CD4-positive, alpha-beta T cell treated with Interleukin-2 at 100 ng/mL for 4 hours (primary cell): ENCODE measurements at places on chromosomes 3 and 15.

GRCh38 chr3:136979204-136979603, 21.4 kb downstream of the IL20RB start:
- DNase-seq, result no peak

DNA sequence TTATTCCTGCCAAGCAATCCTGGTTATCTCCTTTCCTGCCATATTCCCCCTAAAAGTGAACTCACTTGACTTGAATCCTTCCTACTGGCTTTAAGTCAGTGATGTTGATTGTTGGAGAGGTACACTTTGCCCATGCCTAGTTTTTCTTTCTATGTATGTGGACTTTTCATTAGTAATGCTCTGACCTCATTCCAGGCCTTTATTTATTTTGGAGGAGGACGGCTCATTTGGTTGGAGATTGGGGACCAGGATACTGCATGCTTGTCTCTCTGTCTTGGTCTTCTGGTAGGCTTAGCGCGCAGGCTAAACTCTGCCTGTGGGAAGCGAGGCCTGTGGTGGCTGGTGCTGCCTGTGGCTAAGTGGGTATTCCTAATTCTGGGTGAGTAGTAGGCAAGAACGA, 29.1 kb upstream of the MTMR10 start:
- DNase-seq, result no peak

GRCh38 chr3:66577426-66578203, 76.8 kb upstream of the LRIG1 start:
- no peak for DNase-seq

DNA sequence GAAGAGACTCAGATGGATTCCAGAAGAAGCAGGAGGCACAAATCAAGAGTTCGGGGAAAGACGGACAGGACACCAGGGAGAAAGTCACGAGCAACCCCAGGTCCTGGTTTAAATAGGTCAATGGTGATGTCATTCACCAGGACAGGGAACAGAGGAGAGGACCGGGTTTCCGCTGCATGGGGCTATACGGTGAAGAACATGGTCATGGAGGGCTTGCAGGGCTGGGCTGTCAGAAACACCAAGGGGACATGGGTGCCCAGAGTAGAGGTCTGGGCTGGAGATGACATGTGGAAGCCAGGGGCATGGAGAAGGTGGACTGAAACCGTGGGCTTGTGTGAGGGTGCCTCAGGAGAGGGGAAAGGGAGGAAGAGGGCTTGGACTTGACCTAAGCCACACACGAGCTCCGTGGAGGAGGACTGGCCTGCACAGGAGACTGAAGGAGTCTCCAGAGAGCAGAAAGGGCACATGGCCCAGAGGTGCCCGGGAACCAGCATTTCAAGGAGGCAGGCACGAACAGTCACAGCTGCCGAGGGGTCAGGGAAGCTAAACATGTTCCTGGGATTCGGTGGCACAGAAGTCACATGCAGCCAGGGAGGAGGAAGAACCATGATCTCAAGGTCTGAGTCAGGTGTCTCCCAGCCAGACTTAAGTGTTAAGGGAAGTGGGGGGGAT, 54.2 kb upstream of the RPL32 start:
- no peak for DNase-seq

- DNase-seq, result peak; percentile 77
Measured at GRCh38 chr15:74776821-74777768, 4.8 kb upstream of the CSK start.

DNA sequence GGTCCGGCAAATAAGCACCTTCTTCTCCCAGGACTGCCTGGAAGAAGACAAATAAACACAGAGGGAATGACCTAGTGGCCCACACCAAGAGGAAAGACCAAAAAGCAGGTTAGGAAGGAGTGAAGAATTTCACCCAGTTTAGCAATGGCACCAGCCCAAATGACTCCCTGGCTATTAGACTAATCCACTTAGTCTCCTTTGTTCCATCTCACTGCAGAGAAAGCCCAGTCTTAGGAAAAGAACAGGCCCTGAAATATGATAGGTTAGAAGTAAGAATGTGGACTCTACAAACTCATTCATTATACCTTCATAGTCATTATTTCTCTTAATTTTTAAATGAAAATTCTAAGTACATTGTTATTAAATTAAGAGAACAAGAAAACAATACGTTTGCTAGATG, 23.2 kb downstream of the SERPINI2 start:
- no peak for DNase-seq

DNA sequence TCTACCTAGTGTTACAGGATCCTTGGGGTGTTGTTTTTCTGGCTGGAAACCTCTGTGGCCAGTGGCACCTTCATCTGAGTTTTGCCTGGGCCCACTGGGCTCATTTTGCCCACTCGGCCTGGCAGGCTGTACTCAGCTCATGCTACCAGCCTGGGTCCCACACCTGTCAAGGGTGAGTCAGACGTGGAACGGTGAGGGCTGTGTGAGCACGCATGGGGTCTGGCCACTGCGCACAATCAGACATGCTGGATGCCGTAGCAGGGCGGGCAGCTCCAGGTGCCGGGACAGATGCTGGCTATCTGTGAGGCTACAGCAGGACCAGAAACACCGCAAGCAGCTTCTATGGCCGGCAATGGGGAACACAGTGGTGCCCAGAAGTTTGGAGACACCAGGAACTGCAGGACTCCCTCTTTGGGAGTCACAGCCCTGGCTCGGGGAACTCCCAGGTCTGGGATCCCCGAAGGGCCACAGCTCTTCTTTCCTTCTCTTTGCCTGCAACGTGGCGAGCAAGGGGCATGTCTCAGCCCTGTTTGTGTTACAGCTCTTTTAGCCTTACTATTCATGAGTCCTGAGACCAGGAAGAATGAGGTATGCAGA, 35.9 kb upstream of the DNAJC13 start:
- no peak for DNase-seq

- DNase-seq, result no peak
Measured at GRCh38 chr3:87793337-87793877, 265.4 kb downstream of the CGGBP1 start.

- no peak for DNase-seq
Measured at GRCh38 chr3:29775340-29775739, 494.5 kb downstream of the RBMS3 start.

GRCh38 chr3:187966096-187966495, 187.9 kb upstream of the LPP start:
- no peak for DNase-seq

DNA sequence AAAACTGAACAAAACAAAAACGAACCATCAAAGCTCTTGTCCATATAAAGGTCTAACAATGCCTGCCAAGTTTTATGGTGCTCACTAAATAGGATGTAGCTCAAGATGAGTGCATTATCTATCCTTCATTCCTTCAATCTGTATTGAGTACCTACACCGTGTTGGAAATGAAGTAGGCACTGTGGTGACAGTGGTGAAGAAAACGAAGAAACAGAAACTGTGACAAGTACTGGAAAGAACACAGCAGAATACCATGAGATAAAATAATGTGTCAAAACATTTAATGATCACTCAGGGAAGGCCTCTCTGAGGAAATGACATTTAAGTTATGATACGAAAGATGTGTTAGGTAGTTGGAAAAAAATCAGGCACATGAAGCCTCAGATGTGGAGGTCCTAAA, 36.2 kb downstream of the CBLB start:
- peak; percentile 32 for DNase-seq

DNA sequence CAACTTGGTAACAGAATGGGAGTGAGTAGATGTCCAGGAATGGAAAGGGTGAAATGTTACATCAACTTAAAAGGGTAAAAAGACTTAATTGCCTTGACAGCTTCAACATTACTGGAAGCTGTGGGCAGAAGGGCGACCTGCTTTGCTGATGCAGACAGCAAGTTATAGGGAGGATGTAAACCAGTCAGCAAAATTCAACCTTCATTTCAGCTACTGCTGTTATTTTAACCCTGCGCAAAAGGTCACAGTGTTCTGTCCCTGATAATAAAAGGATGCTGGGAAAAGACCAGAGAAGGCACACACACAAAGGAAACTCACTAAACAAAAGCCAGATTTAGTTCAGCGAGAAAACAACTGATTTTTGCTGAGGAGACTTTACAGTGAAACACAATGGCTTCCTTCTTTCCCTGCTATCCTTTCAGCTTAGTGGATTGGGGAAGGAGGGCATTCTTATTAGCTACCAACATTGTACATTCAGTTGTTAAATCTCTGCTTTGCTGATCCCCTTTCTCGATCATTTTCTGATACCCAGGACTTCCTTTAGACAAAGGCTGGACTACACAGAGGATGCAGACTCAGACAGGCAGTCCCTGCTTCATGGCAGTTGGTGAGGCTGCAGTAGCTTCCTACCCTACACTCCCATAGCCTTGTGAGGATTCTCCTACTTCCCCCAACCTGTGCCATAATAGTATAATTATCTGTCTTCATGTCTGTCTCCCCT, 62.0 kb downstream of the P3H2 start:
- DNase-seq, result no peak

- DNase-seq, result no peak
Measured at GRCh38 chr15:36738817-36739216, 159.4 kb downstream of the CDIN1 start.

DNA sequence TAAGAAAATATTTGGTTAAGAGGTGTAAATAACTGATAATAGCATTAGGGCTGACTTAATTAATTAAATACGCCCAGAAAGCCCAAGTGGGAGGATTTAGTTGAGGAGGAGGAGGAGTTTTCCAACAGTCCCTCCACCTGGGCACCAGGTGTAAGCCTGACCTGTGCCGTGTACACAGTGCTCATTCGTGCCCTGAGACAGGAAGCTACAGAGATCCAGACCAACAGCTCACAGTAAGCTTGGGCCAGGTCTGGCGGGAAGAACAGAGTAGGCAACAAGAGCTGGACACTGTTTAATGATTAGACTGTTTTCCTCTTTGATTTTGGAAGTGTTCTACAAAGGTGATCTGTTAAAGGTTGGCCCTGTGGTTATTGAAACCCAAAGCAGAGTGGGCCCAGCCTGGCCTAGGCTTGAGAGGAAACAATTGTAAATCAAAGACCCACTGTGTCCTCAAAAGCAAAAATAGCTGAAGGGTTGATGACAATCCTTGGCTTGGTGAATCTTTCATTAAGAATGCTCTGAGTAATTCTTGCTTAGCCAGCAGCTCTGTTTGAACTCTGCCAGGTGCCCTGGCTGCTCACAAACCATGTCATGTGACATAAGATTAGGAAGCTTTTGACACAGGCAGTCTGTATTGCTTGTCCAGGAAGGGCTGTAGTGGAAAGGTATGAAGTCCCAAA, 13.8 kb downstream of the SQOR start:
- DNase-seq, result peak; percentile 9

GRCh38 chr3:186283651-186284348, 78.2 kb downstream of the DGKG start:
- DNase-seq, result no peak

GRCh38 chr3:127961963-127962362, 46.9 kb downstream of the KBTBD12 start:
- no peak for DNase-seq

DNA sequence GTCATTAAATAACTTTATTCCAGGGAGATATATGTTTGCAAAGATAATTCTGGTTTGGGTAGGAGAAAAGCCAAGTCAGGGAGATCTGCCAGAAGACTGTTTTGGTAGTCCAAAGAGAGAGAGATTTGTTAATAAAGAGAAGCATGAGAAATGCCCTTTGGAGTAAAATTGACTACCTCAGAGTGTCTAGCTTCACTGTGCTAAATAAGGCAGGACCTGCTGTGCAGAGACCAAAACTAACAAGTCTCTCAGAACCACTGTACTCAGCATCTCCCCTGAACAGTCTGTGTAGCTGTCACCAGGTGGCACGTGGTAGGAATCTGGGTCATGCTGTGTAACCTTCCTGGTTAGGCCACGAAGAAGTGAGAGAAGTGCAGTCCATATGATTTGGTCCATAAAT, 31.6 kb upstream of the SLC35G2 start:
- DNase-seq, result peak; percentile 24

DNA sequence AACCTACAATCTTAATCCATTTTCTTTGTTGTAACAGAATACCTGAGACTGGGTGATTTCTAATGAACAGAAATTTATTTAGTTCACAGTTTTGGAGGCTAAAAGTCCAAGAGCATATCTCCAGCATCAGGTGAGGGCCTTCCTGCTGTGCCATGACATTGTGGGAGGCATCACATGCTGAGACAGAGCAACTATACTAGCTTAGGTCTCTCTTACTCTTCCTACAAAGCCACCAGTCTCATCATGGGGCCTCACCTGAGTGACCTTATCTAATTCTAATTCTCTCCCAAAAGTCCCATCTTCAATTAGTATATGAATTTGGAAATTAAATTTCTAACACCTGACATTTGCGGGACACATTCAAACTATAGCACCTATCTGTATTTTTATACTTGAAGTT, 247.1 kb upstream of the MRPL3 start:
- DNase-seq, result no peak

GRCh38 chr3:17908399-17909191, 166.2 kb upstream of the TBC1D5 start:
- DNase-seq, result no peak

GRCh38 chr3:124419303-124419702, 310.9 kb upstream of the UMPS start:
- no peak for DNase-seq

- no peak for DNase-seq
Measured at GRCh38 chr3:105526360-105527111, 159.8 kb downstream of the ALCAM start.

GRCh38 chr15:38202361-38202760, 50.3 kb upstream of the SPRED1 start:
- DNase-seq, result no peak

- DNase-seq, result no peak
Measured at GRCh38 chr15:78092261-78093041, at the start of gene SH2D7. Gene SH2D7 (plus strand): TSS chr15:78092561. CDS start chr15:78092585, 24 bp downstream.

DNA sequence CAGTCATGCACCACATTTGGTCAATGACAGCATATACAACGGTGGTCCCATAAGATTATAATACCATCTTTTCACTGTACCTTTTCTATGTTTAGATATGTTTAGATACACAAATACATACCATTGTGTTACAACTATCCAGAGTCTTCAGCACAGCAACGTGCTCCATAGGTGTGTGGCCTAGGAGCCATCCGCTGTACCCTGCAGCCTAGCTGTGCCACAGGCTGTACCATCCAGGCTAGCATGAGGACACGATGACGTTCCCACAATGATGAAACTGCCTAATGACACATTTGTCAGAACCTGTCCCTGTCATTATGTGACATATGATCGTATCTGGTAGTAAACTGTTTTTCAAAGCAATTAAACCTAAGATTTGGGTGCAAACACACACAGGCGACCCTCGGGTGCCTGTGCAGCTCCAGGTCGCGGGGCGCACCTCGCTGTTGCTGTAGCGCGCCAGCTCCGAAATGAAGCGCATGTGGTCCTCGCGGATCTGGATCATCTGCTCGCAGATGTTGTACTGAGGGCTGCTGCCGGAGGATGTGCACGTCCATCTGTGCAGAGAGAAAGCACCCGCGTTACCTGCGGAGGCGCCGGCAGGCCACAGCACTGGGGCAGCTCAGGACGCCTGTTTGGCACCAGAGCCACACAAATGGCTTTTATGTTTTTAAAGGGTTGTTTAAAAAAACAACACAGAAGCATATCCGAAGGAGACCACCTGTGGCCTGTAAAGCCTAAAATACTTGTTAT, 48.2 kb downstream of the CYFIP1 start:
- DNase-seq, result no peak

GRCh38 chr3:141646760-141647561, 91.1 kb upstream of the RNF7 start:
- no peak for DNase-seq
